ENCODE measurements at places on chromosomes 6 and 20.

DNA sequence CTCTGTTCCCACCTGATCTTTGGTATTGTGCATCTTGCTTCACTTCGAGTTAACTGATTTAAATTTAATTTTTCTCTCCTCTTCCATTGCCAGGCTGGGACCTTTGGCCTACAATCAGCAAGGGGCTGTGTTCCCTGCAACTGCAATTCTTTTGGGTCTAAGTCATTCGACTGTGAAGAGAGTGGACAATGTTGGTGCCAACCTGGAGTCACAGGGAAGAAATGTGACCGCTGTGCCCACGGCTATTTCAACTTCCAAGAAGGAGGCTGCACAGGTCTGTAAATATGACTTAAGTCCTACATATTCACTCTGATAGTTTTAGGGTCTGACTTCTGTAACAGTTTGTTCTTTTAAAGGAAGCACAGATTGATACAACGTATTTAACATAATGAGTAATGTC, 412.4 kb downstream of the ARHGAP18 start:
- no peak for DNase-seq

GRCh38 chr6:8387942-8388437, 47.4 kb downstream of the SLC35B3 start:
- DNase-seq, result no peak

DNA sequence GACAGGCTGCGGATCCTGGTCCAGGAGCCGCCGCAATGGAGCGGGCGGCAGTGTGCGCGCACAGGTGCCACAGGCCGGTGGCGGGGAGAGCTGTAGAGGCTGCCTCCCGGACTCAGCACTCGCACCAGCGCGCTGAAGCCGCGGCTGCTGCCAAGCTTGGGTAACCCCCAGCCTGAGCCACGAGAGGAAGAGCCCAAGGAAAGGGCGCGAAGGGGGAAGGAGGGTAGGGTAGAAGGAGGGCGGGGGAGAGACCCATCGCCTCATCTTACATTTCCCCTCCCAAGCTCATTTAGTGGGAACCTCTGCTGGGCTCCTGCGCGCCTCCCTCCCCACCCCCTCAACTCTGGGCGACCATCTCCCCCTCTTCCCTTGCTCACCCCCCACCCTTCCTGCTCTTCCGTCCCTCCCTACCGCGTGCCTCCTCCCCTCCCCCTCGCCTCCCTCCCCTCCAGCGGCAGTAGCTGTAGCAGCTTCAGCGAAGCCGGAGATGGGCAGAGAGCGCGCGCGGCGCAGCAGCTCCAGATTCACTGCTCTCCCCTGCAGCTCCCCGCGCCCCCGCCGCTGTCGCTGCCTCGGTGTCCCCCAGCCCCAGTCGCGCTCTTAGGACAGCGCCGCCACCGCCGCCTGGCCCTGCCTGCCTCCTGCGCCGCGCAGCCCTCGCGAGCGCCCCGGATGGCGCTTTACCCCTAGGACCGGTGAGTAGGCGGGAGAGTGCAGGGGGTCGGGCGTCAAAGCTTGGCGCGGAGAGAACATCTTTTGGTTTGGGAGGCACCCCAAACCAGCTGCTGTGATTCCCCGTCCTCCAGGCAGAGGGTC, at the start of gene FUT9:
TSS of gene FUT9 (plus strand) at position 457 of the 816 bp plus-strand sequence. CDS start 187,182 bp downstream, outside the sequence.
- no peak for DNase-seq

DNA sequence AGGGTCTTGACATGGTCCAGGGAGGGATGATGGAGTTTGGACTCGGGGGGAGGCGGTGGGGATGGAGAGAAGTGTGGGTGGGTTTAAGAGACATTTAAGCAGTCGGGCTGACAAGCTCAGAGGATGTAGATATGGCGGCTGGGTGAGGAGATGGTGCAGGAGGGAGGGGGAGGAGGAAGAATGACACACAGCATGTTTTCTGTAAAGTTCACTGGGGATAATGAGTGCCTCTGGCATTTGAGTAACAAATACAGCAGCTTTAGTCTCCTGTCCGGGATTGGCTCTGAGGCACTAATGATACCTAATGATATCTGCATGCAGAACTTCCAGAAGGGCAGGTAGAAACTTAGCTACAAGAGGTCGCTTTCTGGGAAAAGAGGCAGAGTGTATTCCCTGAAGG, 107.8 kb downstream of the DHX35 start:
- DNase-seq, result no peak

- DNase-seq, result no peak
Measured at GRCh38 chr6:46637145-46637544, 15.5 kb downstream of the CYP39A1 start.

GRCh38 chr6:104595311-104595820, 264.4 kb downstream of the HACE1 start:
- DNase-seq, result no peak

All from inflammatory macrophage (primary cell).